Iris pigment epithelial cell (primary cell): ENCODE measurements at places on chromosomes 1 and 21.
A peak's percentile ranks its signal among the peaks of the same experiment; 100 is the strongest.

DNA sequence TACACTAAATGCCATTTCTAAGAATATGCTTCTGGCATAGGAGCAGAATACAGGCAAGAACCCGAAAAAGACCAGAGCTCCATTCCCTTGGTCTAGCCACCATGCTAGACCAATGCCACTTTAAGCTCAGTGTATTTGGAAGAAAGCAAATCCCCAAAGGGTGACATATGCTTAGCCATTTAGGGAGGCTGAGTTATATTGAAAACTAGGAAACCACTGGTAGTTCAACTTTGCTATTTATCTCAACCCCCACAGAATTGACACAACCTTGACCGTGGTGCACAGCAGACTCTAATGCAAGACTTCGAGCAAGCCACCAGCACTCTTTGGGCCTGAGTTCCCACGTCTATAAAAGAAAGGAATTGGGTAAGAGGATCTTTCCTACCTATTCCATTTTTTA, 167.9 kb downstream of the ADSS2 start:
- DNase-seq: no peak

- no peak for DNase-seq
Observed at GRCh38 chr1:64453688-64454087, 16.2 kb upstream of the CACHD1 start.

DNA sequence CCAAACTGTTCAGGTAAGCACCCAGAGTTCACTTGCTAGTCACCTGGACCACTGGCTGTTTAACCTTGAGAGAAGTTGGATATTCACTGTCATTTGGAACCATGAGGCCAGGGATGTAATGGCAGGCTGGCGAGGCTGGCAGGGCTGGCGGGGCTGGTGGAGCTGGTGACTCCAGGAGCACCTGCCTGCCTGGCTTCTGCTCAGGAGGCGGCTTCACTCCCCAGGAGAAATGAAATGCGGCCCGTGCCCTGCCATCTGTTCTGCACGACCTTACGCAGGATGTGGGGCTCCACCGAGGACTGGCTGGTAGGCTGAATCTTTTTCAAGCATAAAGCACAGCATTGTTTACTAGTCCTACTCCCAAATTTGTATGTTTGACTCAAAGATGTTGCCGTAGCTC, 22.7 kb upstream of the MX1 start:
- no peak for DNase-seq

GRCh38 chr1:232267092-232267836, 362.7 kb downstream of the SIPA1L2 start:
- DNase-seq: no peak

DNA sequence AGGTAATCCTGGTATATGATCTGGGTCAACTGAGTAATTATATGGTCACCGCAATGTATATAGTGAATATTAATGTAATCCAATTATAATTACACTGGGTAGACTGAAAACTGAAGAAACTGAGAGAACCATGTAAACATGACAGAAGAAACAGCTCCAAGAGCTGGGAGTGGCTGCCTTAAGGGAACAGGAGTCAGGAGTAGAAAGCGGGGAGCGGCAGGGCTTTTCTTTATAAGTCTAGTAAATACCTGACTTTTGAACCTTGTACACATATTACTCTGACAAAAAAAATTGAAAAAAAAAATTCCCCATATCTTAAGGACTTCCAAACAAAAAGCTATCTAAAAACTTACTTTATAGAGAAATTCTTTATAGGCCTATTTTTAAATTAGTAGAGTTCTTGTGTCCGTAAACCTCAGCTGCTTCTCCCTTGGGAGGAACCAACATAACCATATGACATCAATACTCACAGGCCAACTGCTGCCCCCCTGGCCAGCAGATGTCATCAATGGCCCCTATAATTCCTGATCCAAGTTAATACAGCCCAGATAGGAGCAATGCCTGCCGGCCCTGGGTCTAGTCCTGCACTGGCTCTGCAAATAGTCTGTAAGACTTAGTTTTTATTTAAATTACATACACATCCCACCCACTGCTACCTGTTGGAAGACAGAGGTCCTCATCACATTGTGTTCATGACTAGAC, 33.8 kb downstream of the THAP3 start:
- DNase-seq: no peak

- peak; percentile 19 for DNase-seq
Observed at GRCh38 chr1:12255913-12256312, 26.1 kb downstream of the VPS13D start.

- DNase-seq: no peak
Observed at GRCh38 chr1:40651138-40651857, 14.2 kb downstream of the RIMS3 start.

DNA sequence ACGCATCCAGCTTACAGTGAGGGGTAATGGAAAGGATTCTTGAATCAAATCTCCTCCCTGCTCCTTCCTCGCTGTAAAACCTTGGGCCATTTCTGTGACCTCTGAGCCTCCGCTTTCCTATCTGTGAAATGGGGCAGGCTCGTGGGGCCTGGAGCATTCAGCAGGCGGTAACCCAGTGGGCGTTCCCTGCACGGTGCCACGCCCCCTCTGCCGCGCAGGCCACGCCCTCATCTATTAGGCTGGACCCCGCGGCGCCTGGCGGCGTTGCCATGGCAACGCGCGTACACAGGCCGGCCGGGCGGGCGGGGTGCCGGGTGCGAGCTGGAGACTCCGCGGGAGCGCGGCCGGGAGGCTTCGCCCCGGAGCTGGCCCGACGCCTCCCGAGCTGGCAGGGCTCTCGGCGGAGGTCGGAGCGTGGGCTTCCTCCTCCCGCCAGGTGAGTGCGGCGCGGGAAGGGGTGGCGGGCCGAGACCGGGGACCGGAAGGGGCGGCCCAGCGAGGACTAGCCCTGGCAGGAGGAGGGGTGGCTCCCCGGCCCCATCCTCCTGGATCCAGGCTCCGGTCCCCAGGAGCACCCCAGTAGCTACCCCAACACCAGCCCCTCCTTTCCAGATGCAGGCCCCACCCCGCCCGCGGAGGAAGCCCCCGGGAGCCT, at the start of gene FHAD1:
Gene FHAD1 (plus strand): TSS at position 264 of the 655 bp plus-strand sequence. CDS start 4,562 bp downstream, outside the sequence.
- peak; percentile 68 for DNase-seq

DNA sequence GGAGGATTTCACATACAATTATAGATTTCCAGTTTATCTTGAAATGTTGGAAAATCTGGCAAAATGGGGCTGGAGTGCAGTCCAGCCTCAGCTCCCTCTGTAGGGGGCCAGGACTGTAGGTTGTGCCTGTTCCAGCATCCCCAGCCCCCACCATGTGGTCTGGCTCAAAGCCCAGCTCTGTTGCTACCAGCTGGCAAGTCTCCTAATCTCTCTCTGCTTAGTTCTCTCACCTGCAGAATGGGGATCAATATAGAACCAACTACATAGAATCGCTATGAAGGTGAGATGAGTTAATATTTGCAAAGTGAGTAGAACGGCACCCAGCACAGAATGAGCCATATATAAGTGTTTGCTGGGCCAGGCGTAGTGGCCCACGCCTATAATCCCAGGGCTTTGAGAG, 50.0 kb upstream of the TARDBP start:
- peak; percentile 20 for DNase-seq

DNA sequence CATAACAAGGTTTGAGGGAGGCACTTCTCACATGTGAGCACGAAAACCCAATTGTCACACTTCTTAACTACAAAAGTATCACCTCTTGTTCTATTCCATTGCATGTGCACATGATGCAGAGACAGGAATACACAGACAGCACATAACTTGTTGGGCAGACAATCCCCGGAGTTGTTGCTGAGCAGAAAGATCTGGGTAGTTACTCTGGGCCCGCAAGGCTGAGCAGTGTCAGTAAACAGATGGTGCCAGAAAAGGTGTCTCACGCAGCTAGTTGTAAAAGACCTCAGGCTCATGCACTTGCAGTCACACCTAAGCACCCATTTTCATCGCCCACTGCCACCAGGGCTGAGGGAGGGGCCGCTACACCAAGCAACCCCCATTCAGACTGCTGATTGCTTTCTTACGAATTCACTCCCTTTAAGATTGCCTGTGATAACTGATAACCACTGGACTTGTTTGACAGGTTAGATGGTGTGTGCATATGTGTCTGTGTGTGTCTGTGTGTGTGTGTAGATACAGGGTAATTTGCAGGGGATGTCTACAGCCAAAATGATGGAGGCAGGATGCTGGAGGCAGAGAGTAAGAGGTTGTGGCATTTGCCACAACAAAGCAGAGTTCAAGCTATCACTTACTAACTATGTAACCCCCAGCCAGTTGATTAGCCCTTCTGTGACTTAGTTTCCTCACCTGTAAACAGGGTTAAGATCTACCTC, 4.2 kb downstream of the LGR6 start:
- no peak for DNase-seq

DNA sequence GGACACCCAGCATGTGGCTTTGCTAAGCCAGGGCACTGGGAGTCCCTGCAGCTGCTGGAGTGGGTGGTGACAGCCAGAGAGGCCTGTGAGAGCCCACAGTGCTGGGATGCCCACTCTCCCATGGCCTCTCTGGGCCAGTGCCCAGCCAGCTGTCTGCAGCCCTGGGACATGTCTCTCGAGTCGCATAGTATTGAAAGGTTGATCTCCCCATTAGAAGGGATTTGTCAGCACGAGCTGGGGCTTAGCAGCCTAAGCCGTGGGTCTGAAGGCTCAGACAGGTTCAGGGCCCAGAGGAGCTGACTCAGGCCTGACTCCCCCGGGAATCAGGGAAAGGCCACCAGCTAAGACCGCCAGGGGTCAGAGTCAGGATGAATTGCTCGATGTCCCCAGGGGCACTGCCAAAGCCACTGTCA, 53.5 kb downstream of the FOXD2 start:
- DNase-seq: no peak

- peak; percentile 40 for DNase-seq
Observed at GRCh38 chr1:167533851-167534300, 15.5 kb upstream of the CD247 start.

- DNase-seq: no peak
Observed at GRCh38 chr21:31107871-31108270, 69.6 kb upstream of the KRTAP19-8 start.

DNA sequence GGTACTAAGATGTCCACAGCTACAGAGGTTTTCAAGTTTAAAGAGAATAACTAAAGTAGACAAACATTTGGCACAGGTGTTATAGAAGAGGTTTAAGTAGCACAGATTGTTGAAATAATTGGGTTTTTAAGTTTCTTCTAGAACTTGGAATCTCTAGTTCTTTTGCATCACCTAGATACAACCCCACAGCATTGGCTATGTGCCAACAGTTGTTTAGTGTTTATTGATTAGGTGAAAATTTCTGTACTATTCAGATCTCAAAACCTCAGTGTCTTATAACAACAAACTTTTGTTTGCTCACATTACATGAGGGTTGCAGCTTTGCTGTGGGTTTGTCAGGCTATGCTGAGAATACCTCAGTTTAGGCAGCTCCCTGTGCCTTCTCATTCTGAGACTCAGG, 162.5 kb downstream of the TBX15 start:
- no peak for DNase-seq

- no peak for DNase-seq
Observed at GRCh38 chr1:226937940-226938725, 2.0 kb upstream of the COQ8A start.

- DNase-seq: peak; percentile 21
Observed at GRCh38 chr1:154943649-154944400, 7.3 kb upstream of the PMVK start.

GRCh38 chr1:172761581-172762486, 102.9 kb downstream of the FASLG start:
- peak; percentile 66 for DNase-seq

DNA sequence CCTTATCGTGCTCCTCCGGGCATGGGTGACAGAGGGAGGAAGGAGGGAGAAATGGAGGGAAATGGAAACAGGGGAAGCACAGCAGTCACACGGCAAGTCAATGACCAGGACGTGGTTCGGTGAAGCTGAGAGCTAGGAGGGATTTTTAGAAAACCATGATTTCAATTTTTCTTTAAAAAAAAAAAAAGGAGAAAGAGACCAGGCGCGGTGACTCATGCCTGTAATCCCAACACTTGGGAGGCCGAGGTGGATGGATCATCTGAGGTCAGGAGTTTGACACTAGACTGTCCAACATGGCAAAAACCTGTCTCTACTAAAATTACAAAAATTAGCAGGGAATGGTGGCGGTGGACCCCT, 776 bp upstream of the TNFRSF9 start:
- DNase-seq: peak; percentile 44

GRCh38 chr1:225543350-225543749, 109.6 kb downstream of the ENAH start:
- DNase-seq: no peak

- peak; percentile 15 for DNase-seq
Observed at GRCh38 chr1:226870026-226870400, 403 bp upstream of the PSEN2 start.

GRCh38 chr21:18722193-18722592, 318.6 kb upstream of the TMPRSS15 start:
- no peak for DNase-seq

DNA sequence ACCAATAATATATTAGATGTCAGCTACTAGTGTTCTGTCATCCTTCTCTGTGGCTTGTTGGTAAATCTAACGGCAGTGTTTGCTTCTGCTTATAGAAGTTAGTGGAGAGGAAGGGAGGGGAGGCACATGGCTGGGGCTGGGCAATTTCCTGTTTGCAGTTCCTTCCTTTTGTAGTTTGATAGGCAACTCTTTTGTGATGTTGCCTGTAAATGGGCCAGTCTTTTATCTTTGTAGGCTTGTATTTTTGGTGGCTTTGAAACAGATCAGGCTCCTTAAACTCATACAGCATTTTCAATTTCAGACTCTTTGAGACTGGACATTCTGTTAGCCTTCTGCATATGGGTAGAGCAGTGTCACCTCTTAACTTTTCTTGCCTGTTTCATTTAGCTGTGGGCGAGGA, 48.1 kb downstream of the CDC14A start:
- DNase-seq: peak; percentile 7

GRCh38 chr1:170534626-170535147, 2.7 kb downstream of the GORAB start:
- DNase-seq: no peak

DNA sequence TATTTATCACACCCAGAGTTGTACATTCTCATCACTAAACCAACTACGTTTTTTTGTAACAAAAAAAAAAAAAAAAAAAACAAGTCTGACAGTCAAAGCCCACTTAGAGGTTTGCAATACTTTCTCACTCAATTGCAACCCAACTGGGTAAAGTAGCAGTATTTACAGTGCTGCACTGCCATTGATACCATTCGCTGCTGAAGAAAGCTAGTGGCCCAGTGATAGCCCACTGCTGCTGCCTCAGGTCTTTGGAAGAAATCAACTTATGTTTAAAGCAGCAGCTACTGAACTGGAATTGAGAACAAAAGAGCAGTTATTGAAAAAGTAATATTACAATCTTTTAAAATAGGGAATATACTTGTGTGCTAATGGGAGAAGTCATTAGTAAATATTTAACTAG, 2.7 kb downstream of the HNRNPU start:
- DNase-seq: peak; percentile 17

DNA sequence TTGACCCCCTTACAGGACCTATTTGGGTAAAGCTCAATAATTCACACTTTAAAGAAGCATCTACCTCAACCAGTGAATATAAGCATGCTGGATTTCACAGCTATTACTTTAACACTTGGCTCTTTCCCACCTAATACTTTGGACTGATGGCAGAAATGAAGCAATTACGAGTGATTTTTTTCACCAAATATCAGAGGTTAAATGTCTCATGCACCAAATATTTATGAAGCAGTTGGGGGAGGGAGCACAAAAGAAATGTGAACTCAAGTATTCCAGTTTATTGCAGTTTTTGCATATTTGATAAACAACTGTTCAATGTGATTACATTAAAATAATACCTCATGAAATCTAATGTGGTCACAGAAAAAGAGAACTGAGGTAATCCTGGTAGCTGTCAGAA, 223.6 kb downstream of the LRRC7 start:
- peak; percentile 59 for DNase-seq
